AG04450 (cell line): ENCODE measurements at places on chromosomes 13 and 19. TPM values are rescaled to one million over a fixed set of nuclear protein-coding genes. Genes with fewer than 3 reads are reported as not detected.

DNA sequence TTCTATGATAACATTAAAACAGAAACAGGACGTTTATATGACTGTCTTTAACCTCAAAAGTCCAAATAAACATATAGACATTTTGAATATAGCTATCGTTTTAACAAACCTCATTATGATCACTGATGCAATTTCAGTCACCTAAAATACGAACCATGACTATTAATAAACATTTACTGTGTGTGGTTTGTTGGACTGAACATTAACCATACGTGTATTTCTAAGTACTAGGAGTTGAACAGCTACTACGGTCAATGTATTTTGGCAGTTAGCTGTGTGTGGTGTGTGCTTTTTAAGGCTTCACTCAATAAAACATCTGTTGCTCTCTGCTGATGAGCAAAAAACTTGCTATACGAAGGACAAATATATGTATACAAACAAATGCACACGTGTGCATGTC, 281.4 kb downstream of the ABCC4 start:
- DNase-seq = no peak

GRCh38 chr13:42880056-42880605, 98.7 kb downstream of the FAM216B start:
- DNase-seq = no peak

- DNase-seq = no peak
These were observed 345.3 kb downstream of the TEX29 start for GRCh38 chr13:111665691-111666095.

DNA sequence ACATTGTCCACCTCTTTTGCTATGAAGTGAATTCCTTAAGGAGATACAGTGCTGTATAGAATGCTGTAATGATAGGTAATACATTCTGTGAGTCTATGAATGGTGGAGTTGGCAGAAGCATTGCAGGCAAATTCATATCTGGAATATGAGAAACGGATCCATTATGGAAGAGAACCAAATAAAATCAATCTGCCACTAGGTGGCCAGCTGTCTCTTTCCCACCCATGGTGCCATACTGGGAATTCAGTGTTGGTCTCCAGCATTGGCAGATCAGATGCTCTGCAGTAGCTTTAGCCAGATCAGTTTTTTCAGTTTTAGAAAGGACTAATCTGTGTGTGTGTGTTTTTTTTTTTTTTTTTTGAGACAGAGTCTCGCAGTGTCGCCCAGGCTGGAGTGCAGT, 27.6 kb downstream of the DNAJC3 start:
- DNase-seq = no peak

Gene MUC16
- polyA plus RNA-seq = not detected in 2 replicates

Gene TGFBR3L
- 0.88 TPM in 1 of 2 replicates, not detected in the other for polyA plus RNA-seq

Gene SPART
- 69.7 and 94.6 TPM in 2 replicates for polyA plus RNA-seq
